ENCODE measurements at places on chromosomes 1 and 21.

DNA sequence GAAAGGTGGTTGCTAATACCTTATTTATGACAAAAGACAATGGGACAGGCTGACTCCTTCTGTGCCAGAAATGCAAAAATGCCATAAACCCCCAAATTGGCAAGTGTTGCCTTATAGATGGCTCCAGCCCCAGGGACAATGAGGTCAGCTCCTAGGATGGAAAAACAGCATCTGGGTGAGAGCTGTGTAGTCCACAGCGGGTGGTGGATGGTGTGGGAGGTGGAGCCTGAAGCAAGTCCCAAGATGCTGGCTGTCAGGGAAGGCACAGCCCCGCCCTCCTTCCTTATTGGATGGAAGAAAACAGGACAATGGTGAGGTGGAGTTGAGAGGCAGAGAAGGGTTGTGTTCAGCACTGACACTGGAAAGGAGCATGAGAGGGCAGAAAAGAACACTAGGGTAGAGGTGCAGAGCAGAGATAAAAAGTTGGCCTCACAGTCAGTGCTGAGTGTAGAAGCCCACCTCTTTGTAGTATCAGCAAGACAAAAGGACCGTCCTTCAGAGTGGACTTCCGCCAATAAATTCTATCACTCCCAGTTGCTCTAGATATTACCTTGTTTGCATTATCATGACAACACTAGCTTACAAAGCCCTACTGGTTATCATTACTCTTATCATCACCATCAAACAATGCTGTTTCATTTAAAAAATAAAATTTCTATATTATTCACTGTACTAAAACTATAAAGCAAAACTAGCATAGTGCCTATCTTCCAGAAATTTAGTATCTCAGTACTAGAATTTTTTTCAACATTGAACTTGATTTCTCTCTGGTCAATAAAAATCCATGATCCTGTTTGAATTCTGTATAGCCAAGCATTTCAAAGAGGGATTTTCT lies 3.7 kb upstream of the SDE2 start:
- DNase-seq: peak; percentile 59

GRCh38 chr1:232143315-232143886 lies 486.5 kb downstream of the SIPA1L2 start:
- no peak for DNase-seq

DNA sequence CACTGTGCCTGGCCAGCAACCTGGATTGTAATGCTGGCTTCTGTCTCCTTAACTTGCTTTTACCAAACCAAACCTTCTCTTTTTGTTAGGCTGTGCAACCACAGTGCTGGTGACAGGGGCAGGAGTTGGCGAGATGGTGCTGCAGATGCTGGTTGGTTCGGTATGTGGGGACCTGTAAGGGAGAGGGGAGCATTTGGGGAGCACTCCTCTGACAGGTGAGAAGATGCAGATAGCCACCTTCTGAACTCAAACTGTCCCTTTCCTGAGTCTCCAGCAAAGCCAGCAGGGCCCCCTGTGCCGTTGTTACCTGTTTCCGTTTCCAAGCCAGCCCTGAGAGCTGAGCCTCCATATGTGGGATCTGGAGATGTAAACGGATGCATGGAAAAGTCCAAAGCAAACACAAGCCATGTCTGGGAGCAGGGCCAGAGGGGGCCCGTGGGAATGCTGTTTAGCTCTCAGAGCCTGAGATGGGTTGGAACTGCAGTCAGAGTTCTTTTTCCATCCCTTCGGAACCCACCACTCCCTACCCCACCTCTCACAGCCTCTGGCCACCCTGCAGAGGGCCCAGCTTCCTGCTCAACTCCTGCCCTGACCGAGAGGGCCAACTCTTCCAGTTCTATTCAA lies 34.0 kb downstream of the ELK4 start:
- no peak for DNase-seq

DNA sequence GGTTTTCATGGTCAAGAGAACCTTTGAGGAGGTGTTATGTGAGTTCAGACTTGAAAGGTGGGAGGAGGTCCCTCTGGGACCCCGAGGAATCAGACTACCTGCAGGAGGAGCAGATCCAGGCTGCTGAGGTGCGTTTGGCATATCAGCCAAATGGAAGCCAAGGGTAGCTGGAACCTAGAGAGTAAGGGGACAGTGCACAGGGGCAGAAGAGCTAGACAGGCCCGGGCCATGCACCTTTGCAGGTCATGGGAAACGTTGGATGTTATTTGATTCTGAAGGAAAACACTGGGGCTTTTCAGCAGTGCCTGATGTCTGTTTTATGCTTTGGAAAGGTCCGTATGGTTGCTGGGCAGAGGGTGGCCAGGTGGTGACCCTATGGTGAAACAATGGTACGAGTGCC lies 169.2 kb downstream of the PGBD5 start:
- DNase-seq: no peak

DNA sequence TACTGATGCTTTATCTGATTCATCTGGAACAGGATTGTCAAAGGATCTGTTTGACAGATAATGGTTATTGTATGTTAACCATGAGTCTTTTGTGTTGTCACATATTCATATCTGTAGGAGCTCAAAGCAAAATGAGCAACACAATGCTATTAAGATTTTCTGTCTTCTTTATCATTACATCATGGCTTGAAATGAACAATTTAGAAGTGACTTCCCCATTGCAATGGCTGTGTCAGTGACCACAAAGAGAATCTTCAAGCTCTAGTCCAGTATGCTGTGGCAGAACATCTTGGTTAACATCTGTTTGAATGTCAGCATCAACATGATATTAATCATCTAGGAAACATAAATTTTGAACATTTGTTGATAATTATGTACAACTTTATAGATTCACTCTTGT lies 1148.5 kb downstream of the PLA2G4A start:
- no peak for DNase-seq

GRCh38 chr1:214363386-214363785 lies 82.4 kb downstream of the SMYD2 start:
- no peak for DNase-seq

DNA sequence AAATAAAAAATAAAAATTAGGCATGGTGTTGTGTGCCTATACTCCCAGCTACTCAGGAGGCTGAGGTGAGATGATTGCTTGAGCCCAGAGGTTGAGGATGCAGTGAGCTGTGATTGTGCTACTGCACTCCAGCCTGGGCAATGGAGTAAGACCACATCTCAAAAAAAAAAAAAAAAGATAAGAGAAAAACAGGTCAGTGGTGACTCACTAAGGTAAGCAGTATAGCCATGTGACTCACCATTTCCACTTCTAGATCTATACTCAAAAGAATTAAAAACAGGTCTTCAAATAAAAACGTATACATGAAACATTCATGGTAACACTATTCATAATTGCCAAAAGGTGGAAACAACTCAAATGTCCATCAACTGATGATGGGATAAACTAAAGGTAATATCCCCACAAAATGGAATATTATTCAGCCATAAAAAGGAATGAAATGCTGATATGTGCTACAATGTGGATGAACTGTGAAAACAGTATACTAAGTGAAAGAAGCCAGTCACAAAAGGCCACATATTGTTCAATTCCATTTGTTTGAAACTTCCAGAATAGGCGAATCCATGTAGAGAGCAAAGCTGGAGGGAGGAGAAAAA lies 75.1 kb downstream of the ZNF281 start:
- DNase-seq: no peak

DNA sequence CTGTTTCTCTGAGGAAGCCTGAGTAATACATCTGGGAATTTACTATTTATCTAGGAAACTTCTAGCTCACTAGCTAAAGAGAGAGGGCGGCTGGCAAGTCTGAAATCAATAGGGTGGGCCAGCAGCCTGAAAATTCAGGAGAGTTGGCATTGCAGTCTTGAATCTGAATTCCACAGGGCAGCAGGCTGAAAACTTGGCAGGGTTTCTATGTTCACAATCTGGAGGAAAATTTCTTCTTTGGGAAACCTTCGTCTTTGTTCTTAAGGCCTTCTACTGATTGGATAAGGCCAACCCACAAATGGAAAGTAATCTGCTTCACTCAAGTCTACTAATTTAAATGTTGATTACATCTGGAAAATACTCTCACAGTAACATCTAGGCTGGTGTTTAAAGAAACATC lies 101.0 kb upstream of the COG2 start:
- DNase-seq: no peak

DNA sequence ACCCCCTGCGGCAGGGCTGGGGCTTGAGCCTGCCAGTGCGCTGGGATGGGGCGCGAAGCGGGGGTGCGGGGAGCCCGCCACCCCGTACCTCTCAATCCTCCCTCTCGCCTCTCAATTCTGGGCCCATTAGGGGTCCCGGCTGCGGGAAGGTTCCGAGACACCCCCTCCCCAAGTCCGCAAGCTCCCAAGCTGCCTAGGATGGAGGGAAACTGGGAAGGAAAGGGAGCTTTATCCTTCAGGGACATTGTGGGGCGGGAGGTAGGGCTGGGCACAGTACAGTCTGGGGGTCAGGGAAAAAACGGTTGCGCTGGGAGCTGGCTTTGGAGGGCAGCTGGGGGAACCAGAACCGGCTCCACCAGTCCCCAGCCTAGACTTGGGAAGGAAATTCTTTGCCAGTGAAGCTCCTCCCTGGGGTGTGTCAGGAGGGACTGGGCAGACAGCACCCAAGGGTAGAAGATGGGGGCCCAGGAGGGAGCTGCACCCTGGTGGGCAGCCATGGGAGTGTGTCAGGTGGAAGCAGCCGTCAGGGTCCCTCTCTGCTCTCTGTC lies 904 bp downstream of the GJB3 start:
- peak; percentile 74 for DNase-seq

DNA sequence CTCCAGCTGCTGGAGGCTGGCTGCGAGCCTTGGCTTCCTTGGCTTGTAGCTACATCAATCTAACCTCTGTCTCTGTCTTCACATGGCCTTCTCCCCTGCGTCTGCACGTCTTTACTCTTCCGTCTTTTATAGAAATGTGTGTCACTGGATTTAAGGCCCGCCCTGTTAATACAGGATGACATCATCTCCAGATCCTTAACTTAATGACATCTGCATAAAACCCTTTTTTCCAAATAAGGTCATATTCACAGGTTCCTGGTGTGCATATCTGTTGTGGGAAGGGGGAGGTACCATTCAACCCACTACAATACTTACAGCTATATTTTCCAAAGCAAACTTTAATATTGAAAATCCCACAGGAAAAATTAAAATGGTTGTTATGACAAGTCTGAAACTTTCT lies 165.3 kb upstream of the FOXD3 start:
- no peak for DNase-seq

- DNase-seq: no peak
These were observed 48.0 kb downstream of the CAPN8 start for GRCh38 chr1:223617323-223618070.

GRCh38 chr21:44987886-44988606 lies 48.2 kb downstream of the SLX9 start:
- DNase-seq: peak; percentile 16

- no peak for DNase-seq
These were observed 21.4 kb downstream of the SFPQ start for GRCh38 chr1:35171579-35171978.

GRCh38 chr21:26842974-26843932 lies 2.0 kb downstream of the ADAMTS1 start:
- DNase-seq: peak; percentile 86

GRCh38 chr1:119332622-119333021 lies 36.0 kb upstream of the HAO2 start:
- no peak for DNase-seq

DNA sequence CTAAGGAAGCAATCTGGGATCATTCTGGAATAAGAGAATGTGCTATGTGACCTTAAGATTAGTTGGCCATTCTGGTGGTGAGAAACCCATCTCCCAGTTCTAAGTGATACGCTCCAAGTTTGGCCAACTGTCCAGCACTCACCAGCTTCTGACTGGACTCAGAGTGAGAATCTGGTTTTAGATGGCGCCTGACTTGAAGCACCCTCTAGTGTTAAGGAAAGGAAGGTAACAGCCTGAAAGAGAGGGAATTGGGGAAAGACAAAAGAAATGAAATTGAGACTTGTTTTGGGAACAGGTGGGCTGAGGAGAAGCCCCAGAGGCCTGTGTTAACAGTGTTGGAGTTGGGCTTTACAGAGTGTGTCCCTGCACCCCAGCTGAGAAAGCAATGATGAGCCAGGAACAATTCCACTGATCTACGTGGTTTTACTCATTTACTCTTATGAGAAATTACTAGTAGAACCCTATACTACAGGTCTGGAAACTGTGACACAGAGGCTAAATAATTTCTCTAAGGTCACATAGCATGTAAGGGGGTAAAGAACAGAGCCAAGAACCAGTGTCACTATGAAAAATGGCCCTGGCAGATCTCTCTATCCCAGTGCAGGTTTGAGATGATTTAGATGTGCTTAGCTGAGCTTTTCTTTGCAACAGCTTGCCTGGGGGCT lies 9.3 kb upstream of the FCAMR start:
- no peak for DNase-seq

DNA sequence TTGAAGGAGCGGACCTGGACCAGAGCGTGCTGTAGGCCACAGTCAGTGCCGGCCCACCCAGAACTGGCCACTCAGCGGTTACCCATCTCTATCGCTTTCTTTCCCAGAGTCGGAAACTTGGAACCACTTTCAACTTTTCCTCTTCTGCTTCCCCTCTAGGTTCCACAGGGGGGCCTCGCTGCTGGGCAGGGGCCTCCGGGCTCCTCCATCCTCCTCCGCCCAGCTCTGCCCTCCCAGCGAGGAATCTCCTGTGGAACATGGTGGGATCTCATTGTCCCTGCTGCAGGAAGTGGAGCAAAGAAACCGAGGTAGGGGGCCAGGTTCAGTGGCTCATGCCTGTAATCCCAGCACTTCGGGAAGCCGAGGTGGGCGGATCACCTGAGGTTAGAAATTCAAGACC lies 139.2 kb downstream of the ETS2 start:
- DNase-seq: no peak

DNA sequence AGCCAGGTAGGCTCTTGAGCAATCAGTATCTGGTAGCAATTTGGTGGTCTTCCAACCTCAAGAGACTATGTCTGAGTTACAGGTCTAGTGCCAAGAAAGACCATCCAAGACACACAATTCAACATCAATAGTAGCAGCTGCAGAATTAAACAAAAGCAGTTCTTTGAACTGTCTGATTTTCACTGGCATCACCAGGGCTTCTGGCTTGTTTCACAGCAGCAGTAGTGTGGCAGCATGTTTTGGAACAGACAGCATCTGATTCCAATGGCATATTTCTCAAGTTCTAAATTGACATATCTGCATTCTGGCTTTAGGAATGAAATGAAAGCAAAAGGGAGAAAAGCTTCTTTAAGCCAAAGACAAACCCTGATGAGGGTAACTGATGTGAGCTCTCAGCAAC lies 334.7 kb upstream of the PRMT6 start:
- no peak for DNase-seq

GRCh38 chr1:198699167-198700015 lies 60.6 kb downstream of the PTPRC start:
- DNase-seq: peak; percentile 73

DNA sequence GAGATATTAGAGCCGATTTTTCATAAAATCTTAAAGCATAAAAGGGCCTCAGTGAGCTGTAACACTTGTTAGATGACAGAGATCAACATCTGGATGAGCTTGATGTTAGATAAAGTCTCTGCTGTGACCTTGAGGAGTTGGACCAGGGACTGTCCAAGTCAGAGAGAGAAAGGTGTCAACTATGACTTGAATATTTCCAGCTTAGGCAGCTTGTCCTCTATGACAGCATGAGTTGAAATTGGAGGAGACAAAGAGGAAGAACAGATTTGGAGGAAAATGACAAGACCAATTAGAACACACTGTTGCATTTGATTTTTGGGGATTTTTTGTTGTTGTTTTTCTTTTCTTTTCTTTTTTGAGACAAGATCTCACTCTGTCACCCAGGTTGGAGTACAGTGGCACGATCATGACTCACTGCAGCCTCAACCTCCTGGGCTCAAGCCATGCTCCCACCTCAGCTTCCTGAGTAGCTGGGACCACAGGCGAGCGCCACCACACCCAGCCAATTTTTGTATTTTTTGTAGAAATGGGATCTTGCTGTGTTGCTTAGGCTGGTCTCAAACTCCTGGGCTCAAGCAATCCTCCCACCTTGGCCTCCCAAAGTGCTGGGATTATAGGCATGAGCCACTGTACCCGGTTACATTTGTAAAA lies 35.3 kb upstream of the CLIC4 start:
- no peak for DNase-seq

All from mucosa of descending colon (tissue), 3 donors.